ENCODE measurements at places on chromosomes 16 and 17. TPM values are rescaled to one million over a fixed set of nuclear protein-coding genes. Genes with fewer than 3 reads are reported as not detected.

PITPNM3 gene
- polyA plus RNA-seq = 0.32 TPM

SPAG7 gene
- 53.5 TPM for polyA plus RNA-seq

NEUROD2 gene
- polyA plus RNA-seq = not detected

WSCD1 gene
- polyA plus RNA-seq = not detected

SP6 gene
- 4.6 TPM for polyA plus RNA-seq

Data from K562 (cell line).